ENCODE measurements at places on chromosomes 7 and 10.

GRCh38 chr10:35822316-35822715, 180.2 kb upstream of the FZD8 start:
- no peak for DNase-seq

DNA sequence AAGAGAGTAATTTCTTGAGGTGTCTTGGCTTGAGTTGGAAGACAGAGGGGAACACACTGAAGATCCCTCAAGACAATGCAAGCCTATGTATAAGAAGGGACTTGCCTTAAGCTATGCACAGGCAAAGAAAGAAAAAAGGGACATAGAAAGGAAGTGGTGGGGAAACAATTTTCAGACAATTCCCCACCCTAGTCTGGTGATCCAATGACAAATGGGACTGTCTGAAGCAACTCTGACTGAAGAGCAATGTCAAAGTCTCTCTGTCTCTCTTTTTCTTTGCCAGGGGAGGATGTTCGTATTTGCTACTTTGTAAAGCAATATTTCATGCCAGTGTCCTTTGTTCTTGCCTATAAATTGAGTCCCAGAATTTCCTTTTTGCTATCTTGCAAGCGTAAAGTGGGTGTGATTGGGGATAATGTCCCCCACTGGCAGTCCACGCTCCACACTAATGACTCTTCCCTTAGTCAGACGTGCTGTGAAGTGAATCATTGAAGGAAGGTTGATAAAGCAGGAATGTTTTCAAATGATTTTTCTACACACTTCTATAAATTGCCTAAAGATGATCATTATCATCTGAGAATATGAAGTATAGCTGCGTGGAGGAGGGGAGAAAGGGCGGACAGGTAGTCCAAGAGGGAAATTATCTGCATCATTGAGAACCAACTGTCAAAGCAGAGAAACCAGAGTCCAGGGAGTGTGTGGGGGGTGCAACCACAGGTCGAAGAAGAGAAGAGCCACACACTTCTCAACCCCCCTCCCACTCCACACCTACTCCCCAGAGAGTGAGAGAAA, 243.8 kb upstream of the ETV1 start:
- no peak for DNase-seq

DNA sequence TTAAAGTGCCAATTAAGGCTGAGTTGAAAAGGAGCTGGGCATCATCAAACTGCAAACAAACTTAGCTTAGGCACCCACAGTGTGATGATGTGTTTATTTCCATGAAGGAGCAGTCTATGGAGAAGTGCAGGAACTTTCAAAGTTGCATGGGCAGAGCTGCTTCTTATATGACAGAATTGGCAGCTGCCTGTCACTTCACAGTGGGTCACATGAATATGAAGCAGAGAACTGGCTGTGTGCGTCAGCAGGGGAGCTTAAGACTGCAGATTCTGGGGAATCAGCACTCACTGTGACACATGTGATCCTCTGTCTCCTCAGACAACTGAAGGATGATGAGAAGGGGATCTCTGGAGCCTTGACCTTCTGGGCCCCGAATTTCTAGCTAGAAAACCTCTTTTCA, 36.6 kb downstream of the RBM28 start:
- DNase-seq, result no peak

GRCh38 chr10:68869623-68870022, 31.5 kb upstream of the DDX50 start:
- no peak for DNase-seq

DNA sequence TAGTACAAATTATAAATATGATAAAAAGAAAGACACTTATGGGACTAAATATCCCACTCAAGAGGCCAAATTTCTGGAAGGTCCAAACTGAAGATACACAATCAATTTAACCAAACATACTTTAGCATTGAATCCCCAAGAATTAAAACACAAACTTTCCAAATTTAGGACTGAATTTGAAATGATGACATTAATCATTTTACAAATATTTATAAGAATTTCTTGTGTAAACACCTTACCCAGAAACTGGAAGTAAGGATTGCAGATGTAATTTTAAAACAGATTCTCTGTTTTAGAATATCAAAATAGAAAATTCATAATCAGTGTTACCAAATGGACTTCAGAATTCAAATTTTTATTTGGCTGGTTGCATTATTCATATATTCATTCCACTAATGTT, 588.2 kb upstream of the KCND2 start:
- DNase-seq, result no peak

- DNase-seq, result no peak
These were observed 81.0 kb downstream of the EBF3 start for GRCh38 chr10:129883029-129883428.

DNA sequence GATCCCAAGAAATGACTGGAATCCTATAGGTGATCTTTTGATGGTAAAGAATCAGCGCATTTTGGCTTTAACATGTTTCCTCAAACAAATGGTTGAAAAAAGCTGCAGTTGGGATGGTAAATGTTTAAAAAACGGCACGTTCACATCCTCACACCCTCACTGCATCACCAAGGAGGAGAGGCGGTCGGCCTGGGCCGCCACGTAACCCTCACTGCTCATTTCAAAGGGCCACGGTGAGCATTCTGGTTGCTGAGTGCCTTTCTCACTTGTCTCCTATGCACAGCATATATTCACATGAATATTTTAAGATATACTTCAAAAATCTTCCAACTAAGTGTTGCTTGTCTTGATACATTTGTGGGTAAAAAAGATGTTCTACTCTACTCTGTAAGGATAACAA, 233.2 kb downstream of the DNAJB6 start:
- no peak for DNase-seq

DNA sequence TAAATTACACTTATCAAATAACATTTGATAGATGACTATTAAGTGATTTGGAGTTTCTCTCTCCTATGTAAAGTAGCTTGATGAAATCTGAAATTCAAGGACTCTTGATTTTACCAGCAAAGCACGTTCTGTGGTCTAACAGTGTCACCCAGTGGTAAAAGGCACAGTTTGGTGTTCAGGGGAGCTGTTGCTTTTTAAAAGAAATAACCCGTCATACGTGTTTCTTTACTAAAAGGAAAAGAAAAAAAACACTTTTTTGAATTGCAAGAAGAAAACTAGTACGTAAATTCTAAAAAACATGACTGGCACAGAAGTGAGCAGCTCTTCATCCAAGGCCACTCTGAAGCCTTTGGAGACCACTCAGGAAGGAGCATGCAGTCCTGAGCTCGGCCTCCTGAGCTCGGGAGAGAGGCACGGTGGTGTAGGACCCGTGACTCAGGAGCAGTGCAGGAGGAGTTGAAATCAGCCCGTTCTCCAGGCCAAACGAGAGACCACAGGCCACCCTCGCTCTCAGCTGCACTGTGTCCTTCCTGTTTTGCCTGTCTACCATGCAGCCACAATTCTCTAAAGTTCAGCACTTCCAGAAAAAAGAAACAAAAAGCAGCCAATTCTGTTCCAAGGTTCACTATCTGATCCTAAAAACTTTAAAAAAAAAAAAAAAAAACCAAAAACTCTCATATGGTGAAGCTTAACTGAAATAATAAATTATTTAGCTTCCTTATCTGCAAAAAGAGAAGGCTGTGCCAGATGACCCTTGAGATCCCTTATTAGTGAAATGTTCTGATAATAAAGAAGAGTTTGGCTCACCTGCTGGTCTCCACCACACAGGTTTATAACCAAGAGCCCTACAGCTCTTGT, 212.6 kb upstream of the FRMD4A start:
- no peak for DNase-seq

DNA sequence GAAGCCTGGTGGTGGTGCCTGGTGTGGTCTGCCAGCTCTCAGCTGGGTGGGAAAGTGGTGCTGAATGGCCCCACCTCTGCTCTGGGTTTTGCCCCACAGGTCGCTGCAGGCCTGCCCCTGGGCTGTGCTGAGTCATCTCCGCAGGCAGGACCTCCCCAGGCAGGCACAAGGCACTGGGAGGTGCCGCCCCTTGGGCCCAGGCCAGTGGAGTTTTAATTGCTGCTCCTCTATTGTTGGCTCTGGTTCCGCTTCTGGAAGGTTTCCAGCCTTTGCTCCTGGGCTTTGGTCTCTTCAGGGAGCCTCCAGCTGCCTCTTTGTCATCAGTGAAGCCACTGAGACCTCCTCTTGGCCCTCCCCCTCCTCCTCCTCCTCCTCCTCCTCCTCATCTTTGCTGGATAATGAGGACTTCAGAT, 180.3 kb upstream of the GRB10 start:
- DNase-seq, result no peak

Data from NCI-H1930 (cell line).